AG10803 (cell line): ENCODE measurements at places on chromosomes 6 and 20.
A peak's percentile ranks its signal among the peaks of the same experiment; 100 is the strongest.

GRCh38 chr6:6678185-6678671 lies 89.7 kb downstream of the LY86 start:
- peak; percentile 42 for DNase-seq

GRCh38 chr6:35543459-35544193 lies 30.9 kb upstream of the TULP1 start:
- DNase-seq: no peak

DNA sequence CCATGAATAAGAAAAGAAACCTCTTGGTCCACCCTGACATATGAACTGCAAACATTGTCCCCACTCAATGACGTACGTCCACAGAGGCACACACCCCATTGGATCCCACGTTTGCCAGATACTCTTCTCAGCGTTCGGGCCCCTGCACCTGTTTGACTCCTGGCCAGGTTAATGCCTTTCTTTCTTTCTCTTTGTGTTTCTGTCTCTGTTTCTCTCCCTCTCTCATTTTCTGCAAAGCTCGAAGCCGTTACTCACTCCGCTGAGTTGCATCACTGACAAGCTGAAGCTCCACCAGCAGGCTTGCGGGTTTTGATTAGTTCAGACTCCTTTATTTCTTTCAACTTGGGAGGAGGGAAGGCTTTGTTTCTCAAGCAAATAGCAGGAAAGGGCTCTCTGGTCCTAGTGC lies 135.5 kb upstream of the SUPT3H start:
- no peak for DNase-seq

- peak; percentile 11 for DNase-seq
Observed at GRCh38 chr6:137315081-137315480, 95.9 kb upstream of the IFNGR1 start.

DNA sequence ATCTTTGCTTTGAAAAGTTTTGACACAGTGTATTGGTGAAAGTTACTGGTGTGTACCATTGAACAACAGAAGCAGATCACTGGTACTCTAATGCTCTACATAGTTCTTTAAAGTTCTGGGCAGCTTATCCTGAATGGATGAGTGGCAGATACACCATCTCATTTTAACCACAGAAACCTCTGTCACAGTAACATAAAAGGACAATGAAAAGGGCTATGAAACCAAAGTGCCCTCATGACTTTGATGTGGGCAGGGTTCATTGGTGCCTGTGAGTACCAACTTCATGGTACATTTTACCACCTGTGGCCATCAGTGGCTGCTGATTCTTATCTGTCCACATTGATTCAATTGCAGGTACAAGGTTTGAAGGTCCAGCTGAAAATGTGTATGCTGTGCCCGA lies 285.7 kb upstream of the PREP start:
- no peak for DNase-seq

DNA sequence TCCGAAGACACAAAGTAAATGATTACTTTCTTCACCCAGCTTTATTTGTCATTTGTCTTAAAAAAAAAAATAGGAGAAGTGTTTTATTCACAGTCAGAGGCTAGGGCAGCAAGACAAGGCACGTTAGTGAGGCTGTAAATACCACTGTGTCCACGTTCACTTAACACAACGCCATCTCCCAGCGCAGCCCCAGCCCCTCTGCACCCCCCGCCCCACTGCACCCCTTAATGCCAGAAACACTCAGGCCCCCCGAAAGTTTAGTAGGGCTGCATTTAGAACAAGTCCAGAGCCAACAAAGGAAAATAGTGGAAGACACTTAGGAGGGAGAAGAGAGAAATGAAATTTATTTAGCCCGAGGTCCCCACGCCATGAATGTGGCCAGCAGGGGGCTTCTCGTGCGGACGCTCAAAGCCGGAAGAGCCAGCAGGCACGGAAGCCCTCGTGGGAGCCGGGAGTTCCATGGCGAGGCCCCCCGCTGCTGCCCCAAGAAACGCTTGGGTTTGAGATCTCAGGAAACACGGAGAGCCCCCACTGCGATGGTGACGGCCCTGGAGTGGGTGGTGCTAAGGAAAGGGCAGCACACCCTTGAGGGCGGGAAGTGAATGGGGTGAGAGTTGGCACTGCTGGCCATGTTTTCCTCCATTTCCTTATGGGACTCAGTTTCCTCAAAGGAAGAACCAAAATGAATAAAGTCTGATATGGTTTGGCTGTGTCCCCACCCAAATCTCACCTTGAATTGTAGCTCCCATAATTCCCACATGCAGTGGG lies 50.2 kb downstream of the IYD start:
- peak; percentile 56 for DNase-seq

DNA sequence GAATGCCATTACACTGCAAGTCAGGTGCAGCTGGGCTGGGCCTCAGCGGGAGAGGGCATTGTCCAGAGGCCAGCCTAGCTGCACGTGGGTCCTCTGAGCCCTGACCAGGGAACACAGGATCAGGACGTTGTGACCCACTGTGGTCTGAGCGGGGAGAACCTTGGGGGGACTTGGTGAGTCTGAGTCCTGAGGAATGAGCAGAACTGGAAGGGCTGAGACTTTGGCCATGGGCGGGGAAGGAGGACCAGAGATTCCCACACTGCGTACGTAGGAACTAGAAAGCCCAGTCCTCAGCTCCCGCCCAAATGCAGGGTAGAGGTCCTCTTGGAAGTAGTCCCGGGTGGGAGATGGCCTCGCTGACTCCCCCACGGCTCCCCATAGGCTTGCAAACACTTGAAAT lies 42.5 kb downstream of the GABRR2 start:
- DNase-seq: no peak

- DNase-seq: no peak
Observed at GRCh38 chr6:16375206-16375605, 136.8 kb downstream of the GMPR start.

DNA sequence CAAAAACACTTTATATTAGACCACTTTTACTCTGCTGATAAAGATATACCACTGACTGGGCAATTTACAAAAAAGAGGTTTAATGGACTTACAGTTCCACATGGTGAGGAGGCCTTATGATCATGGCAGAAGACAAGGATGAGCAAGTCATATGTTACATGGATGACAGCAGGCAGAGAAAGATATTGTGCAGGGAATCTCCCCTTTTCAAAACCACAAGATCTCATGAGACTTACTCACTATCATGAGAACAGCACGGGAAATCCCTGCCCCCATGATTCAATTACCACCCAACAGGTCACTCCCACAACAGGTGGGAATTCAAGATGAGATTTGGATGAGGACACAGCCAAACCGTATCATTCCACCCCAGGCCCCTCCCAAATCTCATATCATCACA lies 1383.8 kb upstream of the MAP3K7 start:
- no peak for DNase-seq

- no peak for DNase-seq
Observed at GRCh38 chr6:11429577-11429976, 108.0 kb upstream of the TMEM170B start.

DNA sequence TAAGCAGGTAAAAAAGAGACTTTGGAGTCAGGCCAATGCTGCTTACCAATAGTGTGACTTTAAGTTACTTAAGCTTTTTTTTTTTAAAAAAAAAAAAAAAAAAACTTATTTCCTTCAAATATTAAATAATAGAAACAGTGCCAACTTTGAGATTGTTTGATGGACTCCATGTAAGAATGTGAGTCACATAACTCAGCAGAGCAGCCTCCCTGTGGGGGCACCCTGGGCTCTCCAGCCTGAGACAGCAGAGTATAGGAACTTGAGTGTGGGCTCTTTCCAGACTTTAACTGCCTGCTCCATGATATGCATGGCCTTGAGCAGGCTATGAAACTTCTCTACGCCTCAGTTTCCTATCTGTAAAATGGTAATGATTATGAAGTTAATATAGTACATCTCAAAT lies 113.3 kb upstream of the SAMD5 start:
- DNase-seq: peak; percentile 2

- DNase-seq: peak; percentile 63
Observed at GRCh38 chr20:2507875-2508630, 662 bp downstream of the ZNF343 start.

DNA sequence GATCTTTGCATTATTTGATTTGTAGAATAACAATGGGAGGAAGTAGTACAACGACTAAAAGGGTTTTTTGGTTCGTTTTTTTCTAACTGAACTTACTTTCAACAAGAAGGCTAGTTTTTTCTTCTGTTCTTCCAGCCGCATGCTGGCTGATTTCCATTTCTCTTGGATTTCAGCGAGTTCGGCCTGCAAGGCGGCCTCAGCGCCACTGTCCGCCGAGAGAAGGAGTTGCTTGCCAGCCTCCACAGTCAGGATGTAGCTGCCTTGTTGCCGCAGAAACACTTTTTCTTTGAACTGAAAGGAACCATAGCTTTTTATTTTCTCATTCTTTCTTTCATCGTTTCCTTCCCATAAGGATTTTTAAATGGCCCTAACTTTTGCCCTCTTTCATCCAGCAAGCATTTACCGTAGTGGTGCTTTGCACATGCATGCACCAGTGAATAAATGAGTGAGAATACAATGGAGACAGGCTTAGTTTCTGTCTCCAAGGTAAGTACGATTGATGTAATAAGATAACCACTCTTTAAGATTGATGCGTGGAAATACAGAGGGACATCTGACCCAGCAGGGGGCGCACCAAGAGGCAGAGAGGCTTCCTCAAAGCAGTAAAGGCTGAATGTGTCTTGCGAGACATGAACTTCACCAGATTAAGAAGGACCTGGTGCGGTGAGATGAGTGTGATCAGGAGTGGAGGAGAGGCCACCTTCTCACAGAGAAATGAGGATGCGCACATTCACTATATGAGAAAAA lies 398.8 kb downstream of the ESR1 start:
- peak; percentile 9 for DNase-seq

- DNase-seq: no peak
Observed at GRCh38 chr6:50585441-50586330, 127.6 kb upstream of the TFAP2D start.

DNA sequence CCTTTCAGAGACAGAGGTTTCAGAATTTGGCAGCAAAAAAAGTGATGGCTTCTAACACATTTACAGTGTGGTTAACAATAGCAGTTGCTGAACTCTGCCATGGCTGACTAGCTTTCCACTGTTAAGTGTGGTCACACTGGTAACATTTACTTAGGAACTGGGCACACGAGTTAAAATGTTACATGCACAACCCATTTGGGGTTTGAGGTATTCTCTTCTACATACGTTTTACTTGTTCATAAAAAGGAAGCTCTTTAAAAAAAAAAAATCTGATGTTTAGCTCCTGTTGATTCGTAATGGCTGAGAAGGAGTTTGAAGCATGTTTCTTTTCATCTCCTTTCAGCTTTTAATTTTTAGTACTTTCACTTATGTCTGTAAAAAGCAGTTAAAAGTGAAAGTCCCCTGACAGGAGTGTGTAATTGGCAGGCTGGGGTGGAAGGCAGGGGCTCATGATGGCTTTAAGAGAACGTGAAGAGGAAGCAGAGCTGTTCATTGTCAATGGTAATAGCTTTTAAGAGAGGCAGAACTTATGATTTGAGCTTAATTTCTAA lies 245.9 kb downstream of the FARS2 start:
- DNase-seq: no peak

DNA sequence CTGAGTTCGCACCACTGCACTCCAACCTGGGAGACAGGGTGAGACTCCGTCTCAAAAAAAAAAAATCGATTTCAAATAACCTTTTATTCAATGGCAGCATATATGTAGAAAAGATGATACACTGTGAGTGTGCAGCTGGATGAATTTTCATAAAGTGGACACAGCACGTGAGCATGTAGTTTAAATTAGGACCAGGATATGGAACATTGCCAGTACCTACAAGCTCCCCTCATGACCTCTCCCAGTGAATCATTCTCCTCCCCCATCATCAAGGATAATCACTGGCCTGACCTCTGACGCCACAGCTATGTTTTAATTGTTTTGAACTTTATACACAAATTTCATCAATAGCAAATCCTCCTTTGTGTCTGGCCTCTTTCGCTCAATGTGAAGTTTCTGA lies 53.8 kb upstream of the HDAC2 start:
- DNase-seq: no peak

GRCh38 chr20:59222253-59223181 lies 58.9 kb downstream of the ZNF831 start:
- peak; percentile 60 for DNase-seq

DNA sequence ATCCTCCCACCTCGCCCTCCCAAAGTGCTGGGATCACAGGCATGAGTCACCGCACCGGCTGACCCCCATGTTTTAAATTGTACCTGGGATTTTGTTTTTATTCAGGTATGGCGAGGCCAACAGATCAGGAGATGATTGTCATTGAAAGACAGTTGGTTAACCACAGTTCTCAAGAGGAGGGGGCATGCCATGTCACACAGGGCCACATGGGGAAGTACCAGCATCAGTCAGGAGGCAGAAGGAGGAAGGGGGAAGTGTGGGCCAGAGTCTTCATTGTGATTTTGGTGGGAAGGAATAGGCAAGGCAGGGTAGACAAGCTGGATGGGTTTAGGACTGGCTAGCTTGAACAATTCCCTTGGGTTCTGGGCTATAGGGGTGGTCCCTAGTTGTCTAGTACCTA lies 9.9 kb upstream of the MMP9 start:
- no peak for DNase-seq

DNA sequence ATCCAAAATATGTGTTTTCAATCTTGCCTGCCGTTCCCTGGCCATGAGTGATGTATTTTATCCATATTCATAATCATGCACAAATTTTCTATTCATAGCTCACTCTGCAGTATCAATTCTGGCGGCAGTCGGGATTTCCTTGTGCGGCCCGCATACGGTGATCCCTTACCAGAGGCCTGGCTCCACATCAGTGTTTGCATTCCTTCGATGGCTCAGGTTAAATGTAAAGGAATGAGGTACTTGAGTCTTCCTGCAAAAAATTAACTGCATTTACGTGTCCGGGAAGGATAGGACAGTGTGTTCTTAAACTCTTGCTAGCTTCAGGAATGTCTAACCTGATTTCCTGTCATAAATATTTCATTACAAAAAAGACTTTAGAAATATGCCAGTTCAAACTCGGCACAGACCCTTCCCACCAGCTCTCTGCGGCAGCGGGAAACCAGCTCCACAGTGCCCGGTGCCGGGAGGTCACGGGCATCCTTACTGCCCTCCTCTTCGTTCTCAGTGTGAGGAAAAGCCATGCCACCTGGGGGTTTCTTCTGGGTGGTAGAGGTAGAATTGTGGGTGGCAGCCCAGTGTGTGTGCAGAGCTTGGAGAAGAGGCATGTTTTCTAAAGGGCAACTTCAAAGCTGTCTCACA lies 154.5 kb downstream of the MOXD1 start:
- DNase-seq: no peak

DNA sequence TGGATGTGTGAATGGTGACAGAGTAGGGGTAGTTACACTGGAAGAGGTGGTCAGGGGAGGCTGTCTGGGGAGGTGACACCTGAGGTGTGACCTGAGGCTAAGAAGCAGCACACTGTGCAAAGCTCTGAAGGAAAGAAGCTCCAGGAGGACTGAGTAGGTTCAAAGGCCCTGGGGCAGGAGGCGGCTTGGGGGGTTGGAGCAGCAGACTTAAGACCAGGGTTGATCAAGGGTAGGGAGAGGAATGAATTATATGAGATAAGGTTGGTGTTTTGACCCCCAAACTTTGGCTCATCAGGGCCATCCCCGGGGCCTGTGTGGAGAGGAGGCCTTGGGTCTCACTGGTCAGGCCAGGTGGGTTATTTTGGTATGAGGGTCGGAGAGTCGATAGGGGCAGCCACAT lies 166.1 kb downstream of the GRM4 start:
- no peak for DNase-seq

GRCh38 chr6:41136911-41137310 lies 17.2 kb downstream of the TREML1 start:
- no peak for DNase-seq

- no peak for DNase-seq
Observed at GRCh38 chr6:46393940-46394337, 97.3 kb downstream of the RCAN2 start.
